Ovary (tissue), 10 donors: ENCODE measurements at places on chromosomes 12 and 14.

GRCh38 chr12:7439579-7440505 is 4.1 kb downstream of the CD163L1 start:
- H3K4me3 ChIP-seq = no peak overlapping the region
- no peak for DNase-seq
- H3K27me3 ChIP-seq = no peaks in the 10 kb centered on the region
- H3K4me1 ChIP-seq = no peaks in the 10 kb centered on the region
- no peaks in the 10 kb centered on the region for H3K36me3 ChIP-seq

- no peak overlapping the region for H3K4me3 ChIP-seq
- no peak overlapping the region for H3K27ac ChIP-seq
- no peak for DNase-seq
- no peaks in the 10 kb centered on the region for H3K36me3 ChIP-seq
These were observed 420.5 kb downstream of the GXYLT1 start for GRCh38 chr12:41724216-41724615.

DNA sequence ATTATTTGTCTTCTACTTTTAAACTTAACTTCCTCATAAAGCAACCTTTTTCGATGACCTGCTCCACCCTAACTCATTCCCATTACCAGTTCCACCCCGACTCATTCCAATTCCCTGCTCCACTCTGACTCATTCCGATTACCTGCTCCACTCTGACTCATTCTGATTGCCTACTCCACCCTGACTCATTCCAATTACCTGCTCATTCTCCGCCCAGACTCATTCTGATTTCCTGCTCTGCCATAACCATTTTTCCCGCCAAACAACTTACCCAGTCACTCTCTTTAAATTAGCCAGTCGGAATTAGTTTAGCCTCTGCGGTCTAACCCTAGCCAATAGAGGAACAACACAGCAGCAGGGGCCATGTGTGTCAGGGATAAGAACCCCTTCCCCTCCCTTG is 249.1 kb downstream of the DPY19L2 start:
- no peak for DNase-seq
- H3K4me1 ChIP-seq = no peaks in the 10 kb centered on the region
- H3K4me3 ChIP-seq = no peak overlapping the region
- H3K36me3 ChIP-seq = no peaks in the 10 kb centered on the region

DNA sequence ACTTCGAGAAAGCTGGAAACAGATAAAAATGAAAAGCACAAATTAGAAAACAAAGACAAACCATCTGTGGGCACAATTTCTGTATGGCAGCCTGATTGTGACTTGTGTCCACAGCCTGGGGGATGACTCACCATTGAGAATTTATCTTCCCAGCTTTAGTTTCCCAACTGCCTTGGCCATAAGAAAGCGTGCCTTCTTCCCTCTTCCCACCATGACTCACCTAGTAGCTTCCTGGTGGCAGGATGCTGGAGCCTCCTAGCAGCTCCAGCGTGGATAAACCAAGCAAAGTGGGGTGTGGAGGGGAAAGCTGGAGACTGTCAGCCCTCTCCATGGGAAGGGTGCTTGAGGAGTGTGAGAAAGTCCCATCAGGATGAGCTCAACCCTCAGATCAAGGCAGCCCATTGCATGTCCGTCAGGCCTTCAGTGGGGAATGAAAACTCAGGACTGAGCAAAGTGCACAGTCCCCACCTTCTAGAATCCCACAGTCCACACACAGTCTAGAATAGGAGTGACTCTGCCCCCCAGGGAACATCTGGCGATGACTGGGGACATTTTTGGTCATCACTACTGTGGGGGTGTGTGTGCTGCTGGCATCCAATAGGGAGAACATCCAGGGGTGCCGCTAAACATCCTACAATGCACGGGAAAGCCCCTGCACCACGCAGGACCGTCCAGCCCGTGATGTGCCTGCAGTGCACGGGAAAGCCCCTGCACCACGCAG is 22.4 kb upstream of the SERPINA6 start:
- no peak overlapping the region for H3K27ac ChIP-seq
- no peaks in the 10 kb centered on the region for H3K36me3 ChIP-seq
- no peaks in the 10 kb centered on the region for H3K27me3 ChIP-seq
- H3K4me3 ChIP-seq = no peak overlapping the region
- peaks cover 3% of the 10 kb centered on the region for H3K4me1 ChIP-seq

- H3K36me3 ChIP-seq = no peaks in the 10 kb centered on the region
- no peak overlapping the region for H3K27ac ChIP-seq
- DNase-seq = no peak
- H3K4me3 ChIP-seq = no peak overlapping the region
- no peaks in the 10 kb centered on the region for H3K27me3 ChIP-seq
These were observed 403.0 kb downstream of the SYT1 start for GRCh38 chr12:79267580-79267979.

GRCh38 chr12:89988188-89988915 is 279.7 kb upstream of the ATP2B1 start:
- H3K27ac ChIP-seq = no peak overlapping the region
- no peaks in the 10 kb centered on the region for H3K36me3 ChIP-seq
- H3K4me1 ChIP-seq = no peaks in the 10 kb centered on the region
- H3K4me3 ChIP-seq = no peak overlapping the region
- H3K27me3 ChIP-seq = no peaks in the 10 kb centered on the region

DNA sequence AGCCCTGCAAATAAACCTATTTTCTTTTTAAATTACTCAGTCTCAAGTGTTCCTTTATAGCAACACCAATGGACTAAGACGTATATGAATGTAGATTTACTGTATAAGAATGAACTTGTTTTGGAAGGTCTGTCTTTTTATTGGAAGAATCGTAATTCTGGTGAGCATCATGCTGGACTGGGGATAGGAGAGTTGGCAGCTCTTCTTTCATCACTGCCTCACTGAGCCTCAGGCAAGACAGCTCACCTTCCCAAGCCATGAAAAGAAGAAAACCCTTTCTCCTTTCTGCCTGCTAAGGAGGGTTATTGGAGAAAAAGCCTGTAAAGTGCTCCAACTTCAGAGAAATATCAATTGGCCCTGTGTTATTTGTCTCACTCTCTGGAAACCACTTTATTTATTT is 9.1 kb upstream of the RNF34 start:
- DNase-seq = no peak
- no peak overlapping the region for H3K4me3 ChIP-seq
- H3K4me1 ChIP-seq = no peaks in the 10 kb centered on the region

- H3K36me3 ChIP-seq = no peaks in the 10 kb centered on the region
- H3K4me3 ChIP-seq = no peak overlapping the region
- no peak for DNase-seq
- no peaks in the 10 kb centered on the region for H3K4me1 ChIP-seq
- H3K27ac ChIP-seq = no peak overlapping the region
These were observed 15.9 kb downstream of the ISCU start for GRCh38 chr12:108578264-108578663.
